ENCODE measurements at places on chromosomes 12 and 14.
A peak's percentile ranks its signal among the peaks of the same experiment; 100 is the strongest.

DNA sequence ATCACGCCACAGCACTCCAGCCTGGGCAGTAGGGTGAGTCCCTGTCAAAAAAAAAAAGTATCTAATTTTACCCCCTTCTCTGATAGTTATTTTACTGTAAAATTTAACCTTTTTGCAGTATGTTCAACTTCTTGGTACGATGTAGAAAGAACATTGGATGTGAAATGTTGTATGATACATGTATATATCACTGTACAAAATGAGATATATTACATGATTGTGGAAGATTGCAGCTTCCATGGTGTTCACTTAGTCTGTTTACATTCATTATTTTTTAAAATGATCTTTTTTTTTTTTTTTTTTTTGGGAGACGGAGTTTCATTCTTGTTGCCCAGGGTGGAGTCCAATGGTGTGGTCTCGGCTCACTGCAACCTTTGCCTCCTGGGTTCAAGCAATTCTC, 9.0 kb downstream of the SP1 start:
- no peak for DNase-seq

DNA sequence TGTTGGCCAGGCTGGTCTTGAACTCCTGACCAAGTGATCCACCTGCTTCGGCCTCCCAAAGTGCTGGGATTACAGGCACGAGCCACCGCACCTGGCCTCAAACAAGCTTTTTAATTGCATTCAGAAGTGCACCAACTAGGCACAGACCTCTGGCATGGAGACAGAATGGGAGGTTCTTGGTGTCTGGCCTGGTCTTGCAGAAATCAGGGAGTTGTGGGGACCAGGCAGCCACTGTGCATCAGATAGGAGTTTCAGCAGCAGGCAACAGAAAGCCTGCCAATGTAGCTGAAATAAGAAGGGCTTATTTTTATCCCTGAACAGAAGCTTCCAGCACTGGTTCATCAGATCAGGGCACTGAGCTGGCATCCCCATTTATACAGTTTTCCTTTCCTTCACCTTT, 22.2 kb upstream of the TCL1B start:
- no peak for DNase-seq

DNA sequence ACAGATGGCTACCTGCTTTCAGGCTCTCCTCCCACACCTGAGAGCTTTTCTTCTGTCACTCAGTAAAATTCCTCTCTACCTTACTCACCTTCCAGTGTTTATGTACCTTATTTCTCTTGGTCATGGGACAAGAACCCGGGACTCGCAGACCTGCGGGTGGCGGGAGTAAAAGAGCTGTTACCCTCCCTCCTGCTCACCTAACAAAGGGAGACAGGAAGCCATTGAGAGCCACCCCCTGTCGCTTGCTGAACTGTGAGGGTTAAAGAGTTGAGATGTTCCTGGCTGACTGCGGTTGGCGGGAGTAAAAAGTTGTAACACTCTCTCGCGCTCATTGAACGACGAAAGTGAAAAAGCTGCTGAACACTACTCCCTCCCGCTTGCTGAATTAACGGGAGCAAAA, 1935.1 kb upstream of the FLRT2 start:
- no peak for DNase-seq

DNA sequence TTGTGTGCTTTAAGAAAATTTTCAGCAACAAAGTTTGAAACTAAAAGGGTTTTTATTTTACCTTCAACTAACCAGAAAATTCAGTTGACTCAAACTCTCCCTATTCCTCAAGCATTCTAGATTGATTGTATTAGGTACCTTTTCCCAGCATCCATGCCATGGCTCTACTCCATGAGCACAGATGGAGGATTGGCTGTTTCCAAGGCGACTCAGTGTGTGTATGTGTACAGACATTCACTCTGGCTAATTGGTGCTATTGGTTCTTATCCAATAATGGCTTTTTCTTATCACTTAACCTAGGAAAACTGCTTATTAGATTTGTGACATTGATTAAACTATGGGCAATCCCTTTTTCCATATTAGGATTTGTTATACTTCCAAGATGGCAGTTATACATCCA, 202.6 kb downstream of the ANO6 start:
- no peak for DNase-seq

DNA sequence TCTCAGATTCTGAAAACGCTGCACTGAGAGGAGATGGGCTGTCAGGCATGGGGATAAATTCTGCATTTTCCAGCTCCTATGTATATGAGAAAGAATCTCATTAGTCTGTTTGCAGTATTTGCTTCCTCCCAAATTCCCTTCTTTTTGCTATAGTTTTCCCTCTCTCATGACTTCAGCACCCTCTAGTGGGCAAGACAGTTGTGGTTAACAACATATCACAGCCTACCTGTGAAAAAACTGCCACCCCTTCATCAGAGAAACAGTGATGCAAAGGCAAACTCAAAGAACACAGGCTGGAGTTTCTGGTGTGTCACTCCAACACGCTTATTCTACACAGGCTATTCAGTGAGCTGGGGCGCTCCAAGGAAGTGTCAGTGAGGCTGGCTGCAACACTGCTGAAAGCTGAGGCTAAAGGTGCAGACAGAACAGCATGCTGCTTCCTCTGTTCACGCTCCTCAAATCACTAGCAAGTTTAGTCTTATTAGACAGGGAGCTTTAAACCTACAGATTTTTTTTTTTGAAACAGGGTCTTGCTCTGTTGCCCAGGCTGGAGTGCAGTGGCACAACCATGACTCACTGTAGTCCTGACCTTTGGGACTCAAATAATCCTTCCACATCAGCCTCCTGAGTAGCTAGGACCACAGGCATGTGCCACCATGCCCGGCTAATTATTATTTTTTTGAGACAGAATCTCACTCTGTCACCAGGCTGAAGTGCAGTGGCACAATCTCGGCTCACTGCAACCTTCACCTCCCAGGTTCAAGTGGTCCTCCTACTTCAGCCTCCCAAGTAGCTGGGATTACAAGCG, 19.3 kb downstream of the ZC2HC1C start:
- peak; percentile 59 for DNase-seq

DNA sequence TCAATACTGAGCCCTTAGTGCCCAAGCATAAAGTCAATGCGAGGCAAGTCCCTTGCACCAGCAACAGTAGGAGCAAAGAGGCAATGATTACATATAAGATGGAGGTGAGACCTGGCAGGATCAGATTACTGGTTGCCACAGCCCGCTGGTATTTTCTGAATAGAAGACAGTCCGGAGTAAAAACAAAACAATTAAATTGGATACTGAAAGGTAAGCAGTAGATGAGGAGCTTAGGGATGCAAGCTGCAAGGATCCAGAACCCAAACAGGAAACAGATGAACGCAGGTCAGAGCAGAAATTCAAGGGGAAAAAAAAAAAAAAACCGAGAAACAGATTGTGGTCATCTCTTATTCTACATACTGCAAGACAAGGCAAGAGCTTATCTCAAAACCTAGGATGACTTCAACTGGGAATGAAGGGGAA, 119.6 kb downstream of the MED13L start:
- DNase-seq: no peak

- peak; percentile 65 for DNase-seq
Observed at GRCh38 chr14:69593018-69593677, 18.2 kb upstream of the SUSD6 start.

DNA sequence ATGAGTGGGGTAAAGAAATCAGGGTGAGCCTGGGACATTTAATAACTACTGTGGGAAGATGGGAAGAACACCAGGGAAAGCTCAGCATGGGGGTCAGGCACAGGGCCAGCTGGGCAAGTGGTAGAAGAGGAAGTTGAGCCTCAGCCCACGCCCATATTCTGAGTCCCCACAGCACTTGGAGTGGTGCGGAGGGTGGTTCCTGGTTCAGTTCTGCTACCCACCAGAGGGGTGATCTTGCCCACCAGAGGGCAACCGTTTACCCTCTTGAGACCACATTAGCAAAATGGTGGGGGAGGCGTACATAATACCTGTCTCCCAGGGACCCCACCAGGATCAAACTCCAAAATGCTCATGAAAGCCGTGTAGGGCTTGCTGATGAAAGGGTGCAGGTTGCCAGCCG, 16.8 kb upstream of the ANKRD33 start:
- no peak for DNase-seq

DNA sequence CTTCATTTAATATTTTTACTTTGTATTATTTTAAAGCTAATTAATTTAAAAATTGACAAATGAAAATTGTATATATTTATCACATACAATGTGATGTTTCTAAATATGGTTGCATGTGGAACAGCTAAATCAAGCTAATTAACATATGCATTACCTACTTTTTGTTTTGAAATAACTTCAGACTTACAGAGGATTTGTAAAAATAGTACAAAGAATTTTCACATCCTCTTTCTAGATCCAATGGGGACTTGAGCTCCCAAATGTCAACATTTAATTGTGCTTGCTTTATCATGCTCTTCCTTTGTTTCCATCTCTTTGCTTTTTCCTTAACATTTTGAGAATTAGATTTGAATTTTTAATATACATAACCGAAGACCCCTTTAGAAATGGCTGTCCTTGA, 6.6 kb downstream of the DCD start:
- DNase-seq: no peak

GRCh38 chr12:71999795-72000194, 61.1 kb downstream of the TPH2 start:
- no peak for DNase-seq

DNA sequence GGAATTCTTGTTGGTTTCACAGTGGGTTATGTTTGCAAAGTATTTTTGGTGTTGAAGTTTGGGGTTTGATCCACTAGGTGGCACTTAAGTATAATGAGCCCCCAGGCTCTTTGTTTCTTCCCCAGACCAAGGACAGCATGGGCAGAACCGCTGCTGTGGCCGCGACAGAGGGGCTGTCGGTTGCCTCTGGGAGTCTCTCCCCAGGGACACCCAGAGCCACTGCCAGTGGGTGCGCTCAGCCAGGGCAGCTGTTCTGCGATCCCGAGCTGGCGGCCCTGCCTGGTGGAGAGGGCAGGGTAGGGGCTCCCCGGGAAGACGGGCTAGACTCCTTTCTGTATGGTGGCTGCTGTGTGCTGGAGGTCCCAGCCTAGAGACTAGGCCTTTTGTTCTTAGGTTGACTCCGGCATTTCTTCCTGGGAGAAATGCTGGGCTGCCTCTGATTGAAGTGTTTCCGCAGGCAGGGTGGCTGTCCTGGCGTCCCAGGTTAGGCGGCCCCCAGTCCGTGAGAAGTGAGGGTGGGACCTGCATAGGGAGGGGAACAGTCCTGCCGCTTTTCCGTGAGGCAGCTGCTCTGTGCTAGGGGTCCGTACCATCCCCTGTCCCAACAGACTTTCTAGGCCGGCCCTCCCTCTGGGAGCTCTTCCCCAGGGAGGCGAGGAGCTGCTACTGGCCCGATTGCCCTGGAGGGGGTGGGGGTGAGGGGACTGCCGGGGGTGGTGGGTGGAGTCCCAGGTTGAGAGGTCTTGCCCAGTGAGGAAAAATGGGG, 253.1 kb upstream of the PELI2 start:
- no peak for DNase-seq

- DNase-seq: no peak
Observed at GRCh38 chr12:89391726-89392336, 39.5 kb upstream of the DUSP6 start.

- DNase-seq: peak; percentile 42
Observed at GRCh38 chr12:131102991-131103668, 149.4 kb downstream of the ADGRD1 start.

DNA sequence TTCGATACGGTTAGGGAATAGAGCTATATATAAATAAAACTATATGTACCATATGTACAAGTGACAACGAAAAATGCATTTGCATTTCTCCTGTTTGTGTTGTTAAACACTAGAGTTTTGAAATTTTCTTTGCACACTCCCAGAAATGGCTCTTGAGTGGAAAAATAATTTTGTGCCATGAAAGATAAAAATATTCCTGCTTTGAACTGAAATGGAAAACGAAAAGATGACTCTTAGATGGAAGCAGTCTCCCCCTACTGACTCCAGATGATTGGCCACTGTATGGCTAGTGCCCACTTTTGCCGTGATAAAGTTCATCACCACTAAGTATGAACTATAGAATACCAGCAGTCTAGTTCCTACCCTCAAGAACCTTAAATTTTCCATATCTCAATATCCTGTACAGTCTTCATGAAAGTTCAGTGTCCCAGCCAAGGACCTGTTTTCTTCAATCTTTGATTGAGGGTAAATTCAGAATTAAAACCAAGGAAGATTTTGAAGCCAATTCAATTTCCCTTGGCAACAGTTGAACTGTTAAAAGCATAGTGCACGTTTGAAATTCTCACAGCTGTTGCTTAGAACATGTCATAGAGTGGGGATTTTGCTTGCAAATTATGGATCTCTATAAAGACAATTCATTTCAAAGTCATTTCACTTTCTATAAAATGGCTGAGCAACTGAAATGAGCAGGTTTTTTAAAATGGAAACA, 1.6 kb upstream of the PPP2R5E start:
- DNase-seq: no peak

DNA sequence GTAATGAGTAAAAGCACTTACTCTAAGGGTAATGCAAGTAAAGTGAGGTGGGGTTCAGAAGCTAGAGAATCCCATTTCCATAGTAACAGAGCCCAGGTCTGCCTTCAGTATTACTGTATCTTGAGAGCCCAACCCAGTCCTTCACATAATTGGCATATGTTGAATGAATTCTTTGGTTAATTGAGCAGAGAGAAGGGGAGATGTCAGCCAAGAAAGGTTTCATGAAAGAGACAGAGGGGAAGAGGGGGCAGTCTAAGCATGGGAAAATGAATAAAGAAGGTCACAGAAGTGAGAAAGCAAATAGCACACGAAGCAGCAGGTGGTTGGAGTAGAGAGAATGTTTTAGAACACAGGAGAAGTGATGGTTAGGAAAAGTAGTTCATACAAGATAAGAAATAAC, 371.1 kb downstream of the SEC23A start:
- DNase-seq: no peak

DNA sequence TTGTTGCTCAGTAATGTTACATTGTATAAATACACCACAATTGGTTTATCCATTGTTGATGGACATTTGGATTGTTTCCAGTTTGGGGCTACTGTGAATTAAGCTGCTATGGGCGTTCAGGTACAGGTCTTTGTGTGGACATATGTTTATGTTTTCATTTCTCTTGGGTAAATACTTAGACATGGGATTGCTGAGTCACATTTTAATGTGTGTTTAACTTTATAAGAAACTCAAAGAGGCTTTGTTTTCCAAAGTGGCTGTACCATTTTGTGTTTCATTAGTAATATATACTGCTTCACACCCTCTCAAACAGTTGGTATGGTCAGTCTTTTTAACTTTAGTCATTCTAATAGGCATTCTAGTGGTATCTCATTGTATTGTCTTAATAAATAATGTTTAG, 225.0 kb downstream of the SPTSSA start:
- DNase-seq: no peak

DNA sequence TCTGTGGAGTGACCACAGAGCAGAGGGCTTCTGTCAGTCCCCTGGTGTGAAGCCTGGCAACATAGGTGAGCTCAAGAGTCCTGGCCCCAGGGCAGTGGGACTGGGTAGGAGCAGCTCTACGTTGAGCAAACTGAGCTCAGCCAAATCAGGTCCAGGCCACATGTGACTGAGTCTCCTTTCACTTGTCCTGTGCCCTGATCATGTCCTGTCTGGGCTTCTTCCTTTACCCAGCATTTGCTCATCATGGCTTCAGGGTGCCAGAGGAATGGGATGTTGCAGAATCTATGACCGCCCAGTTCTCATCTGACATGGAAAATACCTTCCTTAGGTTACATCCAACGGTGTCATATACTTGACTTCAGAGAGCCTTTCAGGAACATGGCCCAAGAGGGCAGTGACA, 66.4 kb upstream of the GPATCH2L start:
- no peak for DNase-seq

GRCh38 chr14:49924852-49925251, 32.0 kb downstream of the ARF6 start:
- DNase-seq: no peak
